ENCODE measurements at places on chromosomes 1 and 21.
A peak's percentile ranks its signal among the peaks of the same experiment; 100 is the strongest.

- no peak for DNase-seq
These were observed 5.4 kb downstream of the DISP1 start for GRCh38 chr1:222820171-222820712.

DNA sequence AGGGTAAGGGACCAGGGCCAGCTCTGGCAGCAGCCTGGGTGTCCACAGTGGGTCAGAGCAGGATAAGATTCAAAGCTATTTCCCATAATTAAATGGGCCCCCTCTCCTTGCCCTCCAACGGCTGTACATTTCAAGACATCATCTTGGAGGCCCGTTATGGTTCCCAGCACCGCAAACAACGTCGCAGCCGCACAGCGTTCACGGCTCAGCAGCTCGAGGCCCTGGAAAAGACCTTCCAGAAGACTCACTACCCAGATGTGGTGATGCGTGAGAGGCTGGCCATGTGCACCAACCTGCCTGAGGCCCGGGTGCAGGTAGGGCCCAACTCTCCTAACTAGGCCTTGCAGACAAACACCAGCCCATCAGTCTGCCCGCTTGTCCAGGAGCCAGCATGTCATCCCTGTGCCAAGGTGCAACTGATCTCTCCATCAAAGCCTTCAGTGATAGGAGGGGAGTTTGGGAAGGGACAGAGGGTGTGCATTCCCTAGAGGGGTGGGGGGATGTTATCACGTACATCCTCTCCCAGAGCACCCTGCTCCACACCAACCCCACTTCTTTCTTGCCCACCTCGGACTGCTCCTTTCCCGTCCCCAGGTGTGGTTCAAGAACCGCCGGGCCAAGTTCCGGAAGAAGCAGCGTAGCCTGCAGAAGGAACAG lies 20.8 kb downstream of the DMBX1 start:
- no peak for DNase-seq

- no peak for DNase-seq
These were observed 112.3 kb upstream of the GADD45A start for GRCh38 chr1:67572594-67573221.

GRCh38 chr1:203914292-203914691 lies 52.9 kb downstream of the SNRPE start:
- DNase-seq = no peak

DNA sequence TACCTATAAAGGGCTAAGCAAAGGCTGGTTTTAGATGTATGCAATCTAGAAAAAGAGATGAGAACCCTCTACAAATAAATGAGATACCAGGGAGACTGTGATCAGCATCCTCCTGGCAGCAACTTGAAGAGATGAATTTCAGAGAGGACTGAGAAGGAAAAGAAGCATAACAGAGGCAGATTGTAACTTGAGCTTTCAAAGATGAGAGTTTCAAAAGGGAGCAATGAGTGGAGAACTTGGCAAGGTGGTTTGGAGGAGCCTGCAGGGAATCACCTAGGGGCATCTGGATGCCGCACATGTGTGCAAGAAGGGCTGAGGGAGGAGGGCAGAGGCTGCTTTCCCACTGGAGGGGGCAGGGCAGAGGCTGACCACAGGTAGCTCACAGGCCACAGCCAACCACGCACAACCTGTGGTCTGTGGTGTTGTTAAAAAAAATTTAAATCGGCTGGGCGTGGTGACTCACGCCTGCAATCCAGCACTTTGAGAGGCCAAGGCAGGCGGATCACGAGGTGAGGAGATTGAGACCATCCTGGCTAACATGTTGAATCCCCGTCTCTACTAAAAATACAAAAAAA lies 50.2 kb downstream of the PCNX2 start:
- DNase-seq = no peak

DNA sequence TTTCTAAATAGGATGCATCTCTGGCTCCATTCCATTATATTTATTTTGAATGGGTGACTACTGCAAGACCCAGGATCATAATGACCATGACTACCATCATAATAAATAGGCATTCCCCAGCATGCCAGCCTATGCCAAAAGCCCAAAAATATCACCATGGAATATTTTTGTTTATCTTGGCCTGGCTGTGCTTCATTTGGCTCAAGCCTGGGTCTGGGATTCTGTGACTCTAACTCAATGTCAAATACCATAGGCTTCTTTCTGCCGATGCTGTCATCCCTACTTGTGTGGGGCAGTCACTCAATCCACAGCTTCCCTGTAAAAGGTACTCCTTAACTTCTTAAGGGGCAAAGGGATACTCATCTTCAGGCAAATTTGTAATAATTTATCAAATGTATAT lies 66.6 kb downstream of the DIRAS3 start:
- DNase-seq = no peak

- no peak for DNase-seq
These were observed 108.6 kb upstream of the CSF3R start for GRCh38 chr1:36591278-36591677.

DNA sequence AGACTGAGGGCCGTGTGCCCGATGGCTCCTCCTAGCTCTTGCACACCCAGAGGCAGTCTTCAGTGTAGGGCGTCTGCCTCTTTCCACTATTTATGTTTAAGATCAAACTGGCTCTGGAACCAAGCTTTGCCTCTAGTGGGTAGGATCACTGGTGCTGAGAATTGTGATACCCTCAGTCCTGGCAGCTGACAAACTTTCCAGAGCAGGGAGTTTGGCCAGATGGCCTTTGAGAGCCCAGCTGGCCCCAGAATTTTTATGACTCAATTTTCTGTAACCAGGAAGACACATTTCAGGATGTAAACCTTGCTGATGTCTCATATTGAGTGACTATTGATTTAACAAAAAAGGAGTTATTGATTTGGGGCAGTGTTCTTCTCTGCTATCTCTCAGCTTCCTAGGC lies 6.7 kb downstream of the COQ8A start:
- no peak for DNase-seq

GRCh38 chr1:81349194-81349965 lies 451.4 kb upstream of the ADGRL2 start:
- DNase-seq = no peak

DNA sequence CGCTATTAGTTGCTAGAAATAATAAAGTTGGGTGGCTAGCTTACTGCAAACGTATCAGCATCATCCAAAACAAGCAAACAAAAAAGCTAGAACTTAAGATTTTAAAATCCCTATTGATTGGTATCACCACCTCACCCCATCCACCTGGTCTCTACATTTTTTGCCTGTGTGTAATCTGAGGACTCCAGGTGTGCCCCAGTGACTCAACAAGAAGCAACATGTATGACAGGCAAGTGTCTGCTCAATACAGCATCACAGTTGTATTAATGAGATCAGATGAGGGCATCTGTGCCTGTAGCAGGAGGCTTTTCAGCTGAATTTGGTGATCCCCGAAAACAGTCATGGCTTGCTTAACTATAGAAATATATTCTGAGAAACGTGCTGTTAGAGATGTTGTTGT lies 14.6 kb upstream of the PAPPA2 start:
- DNase-seq = no peak

DNA sequence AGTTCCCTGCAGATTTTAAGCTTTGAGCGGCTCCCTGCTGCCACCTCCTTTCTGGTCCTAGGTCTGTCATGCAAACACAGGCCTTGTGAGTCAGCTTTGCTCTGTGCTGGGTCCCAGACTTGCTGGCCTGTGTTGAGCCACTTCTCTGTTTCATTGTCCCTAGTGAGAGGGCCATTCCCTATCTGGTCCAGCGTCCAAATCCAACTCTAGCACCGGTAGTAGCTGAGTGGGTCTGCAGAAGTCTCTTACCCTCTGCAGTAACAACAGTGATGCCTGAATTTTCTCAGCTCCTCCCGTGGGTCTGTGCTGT lies 5.8 kb downstream of the TTC22 start:
- no peak for DNase-seq

GRCh38 chr1:200234938-200235337 lies 174.9 kb downstream of the ZNF281 start:
- no peak for DNase-seq

- DNase-seq = no peak
These were observed 8.1 kb upstream of the LBR start for GRCh38 chr1:225435957-225436392.

DNA sequence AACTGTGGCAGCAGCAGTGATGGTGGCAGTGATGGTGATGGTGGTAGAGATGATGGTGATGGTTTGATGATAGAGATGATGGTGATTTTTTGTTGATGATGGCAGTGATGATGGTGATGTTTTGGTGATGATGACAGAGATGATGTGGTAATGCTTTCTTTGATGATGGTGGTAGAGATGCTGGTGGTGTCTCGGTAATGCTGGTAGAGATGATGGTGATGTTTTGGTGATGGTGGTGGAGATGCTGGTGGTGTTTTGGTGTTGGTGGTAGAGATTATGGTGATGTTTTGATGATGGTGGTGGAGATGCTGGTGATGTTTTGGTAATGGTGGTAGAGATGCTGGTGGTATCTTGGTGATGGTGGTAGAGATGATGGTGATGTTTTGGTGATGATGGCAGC lies 131.6 kb downstream of the NAV1 start:
- no peak for DNase-seq

- DNase-seq = peak; percentile 9
These were observed 1.5 kb upstream of the PMVK start for GRCh38 chr1:154937988-154938386.

DNA sequence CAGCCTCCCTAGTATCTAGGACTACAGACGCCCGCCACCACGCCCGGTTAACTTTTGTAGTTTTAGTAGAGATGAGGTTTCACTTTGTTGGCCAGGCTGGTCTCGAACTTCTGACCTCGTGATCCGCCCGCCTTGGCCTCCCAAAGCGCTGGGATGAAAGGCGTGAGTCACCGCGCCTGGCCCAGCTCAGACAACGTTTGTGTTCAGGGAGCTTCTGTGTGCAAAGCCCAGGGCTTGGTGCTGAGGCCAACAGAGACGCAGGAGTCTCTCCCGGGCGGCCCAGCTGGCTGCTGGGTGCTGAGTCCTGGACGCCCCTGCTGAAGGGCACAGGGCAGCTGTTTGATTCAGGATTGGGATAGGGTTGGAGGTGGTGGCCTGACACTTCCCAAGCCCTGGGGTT lies 3.0 kb downstream of the PRKCZ start:
- no peak for DNase-seq

GRCh38 chr21:36790616-36791015 lies 91.7 kb downstream of the SIM2 start:
- DNase-seq = no peak

GRCh38 chr21:33480481-33481103 lies 818 bp upstream of the TMEM50B start:
- no peak for DNase-seq

DNA sequence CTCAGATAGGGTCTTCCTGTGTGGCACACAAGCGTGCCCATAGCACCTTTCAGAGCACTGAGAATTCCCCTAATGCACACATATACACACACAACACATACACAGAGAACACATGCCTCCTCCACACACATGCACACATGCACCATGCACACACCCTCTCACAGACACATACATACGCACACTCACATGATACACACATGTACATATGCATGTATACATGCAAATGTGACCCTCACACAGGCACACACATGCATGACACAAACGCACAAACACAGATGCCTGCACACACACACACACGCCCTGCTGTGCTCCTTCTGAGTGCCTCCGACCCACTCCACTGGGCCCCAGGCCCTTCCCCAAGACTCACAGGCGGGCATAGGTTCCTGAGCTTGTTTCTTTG lies 251.0 kb downstream of the PTPRU start:
- no peak for DNase-seq

DNA sequence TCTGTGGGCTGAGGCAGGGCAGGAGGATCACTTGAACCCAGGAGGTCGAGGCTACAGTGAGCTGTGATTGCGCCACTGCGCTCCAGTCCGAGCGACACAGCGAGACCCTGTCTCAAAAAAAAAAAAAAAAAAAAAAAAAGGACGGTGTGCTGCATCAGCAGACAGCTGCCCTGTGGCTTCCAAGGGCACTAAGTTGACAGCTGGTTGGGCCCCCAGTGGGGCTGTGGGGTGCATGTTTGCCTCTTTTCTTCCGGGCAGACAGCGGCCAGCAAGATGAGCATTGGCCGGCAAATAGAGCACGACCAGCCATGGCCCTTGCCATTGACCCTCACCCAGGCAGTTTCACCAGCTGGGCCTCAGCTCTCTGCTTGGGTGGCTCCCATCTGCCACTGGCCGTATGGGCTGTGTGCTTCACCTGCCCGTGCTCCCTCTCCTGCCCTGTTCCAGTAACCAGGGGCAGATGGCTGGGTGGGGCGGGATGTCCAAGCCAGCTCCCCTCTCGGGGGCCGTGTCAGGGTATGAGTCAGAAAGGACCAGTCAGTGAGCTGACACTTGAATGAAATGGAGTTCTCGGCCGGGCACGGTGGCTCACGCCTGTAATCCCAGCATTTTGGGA lies 12.3 kb upstream of the SLC25A34 start:
- DNase-seq = no peak

DNA sequence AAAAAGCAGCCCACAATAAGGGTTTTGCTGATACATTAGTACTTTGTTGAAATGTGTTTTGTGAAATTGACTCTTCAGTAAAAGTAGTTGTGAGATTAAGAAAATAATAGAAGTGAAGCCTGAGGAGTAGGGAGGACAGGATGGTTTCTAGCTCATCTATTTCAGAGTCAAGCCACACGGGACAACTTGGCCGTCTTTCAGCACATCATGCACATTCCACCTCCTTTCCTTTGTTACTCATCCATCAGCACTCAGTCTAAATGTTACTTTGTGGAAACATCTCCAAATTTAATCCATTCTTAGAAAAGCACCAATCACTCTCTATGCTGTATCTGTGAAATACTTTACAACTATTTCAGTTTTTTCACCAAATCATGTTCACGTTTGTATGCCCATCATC lies 223.3 kb downstream of the FGGY start:
- DNase-seq = no peak

DNA sequence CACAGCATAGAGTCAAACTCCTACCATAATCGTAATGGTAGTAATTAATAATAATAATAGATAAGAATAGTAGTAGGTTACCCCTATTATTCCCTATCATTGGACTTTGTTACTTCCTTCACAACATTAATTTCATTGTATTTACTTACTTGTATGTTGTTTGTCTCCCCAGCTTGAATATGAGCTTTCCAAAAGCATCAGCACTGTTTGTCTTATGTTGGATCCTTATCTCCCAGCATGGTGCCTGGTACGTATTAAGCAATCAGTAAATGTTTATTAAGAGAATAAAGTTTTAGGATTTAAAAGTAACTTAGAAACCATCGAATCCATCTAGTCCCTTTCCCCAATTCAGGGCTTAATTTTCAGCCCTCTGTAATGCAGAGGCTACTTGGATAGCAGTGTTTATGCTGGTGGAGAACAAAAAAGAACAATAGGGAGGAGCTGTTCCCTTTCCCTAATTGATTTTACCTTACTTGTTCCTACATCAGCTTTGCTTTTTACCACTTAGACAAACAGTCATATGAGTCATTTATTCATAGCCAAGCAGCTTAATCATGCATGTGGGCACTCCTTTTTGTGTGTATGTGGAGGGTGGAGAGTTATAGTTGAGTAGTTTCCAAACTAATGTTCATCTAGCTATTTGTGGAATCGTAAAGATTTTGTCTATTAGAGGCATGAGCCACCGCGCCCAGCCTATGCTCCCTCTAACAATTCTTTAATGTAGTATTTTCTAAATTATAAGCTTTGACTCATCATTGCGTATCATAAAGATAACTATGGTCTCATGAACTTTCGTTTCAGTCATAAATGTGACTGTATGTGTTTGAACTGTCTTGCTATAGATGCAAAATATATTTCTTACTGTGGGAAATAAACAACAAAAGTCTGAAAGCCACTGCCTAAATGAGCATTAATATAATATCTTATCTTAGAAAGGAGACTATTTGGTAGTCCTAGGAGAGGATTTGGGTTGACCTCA lies 20.9 kb upstream of the DR1 start:
- no peak for DNase-seq

GRCh38 chr21:39681845-39682244 lies 63.1 kb upstream of the IGSF5 start:
- DNase-seq = no peak

- DNase-seq = no peak
These were observed 102.3 kb downstream of the RPE65 start for GRCh38 chr1:68347415-68347814.
